Epithelial cell of proximal tubule (primary cell): ENCODE measurements at places on chromosomes 1 and 21.

DNA sequence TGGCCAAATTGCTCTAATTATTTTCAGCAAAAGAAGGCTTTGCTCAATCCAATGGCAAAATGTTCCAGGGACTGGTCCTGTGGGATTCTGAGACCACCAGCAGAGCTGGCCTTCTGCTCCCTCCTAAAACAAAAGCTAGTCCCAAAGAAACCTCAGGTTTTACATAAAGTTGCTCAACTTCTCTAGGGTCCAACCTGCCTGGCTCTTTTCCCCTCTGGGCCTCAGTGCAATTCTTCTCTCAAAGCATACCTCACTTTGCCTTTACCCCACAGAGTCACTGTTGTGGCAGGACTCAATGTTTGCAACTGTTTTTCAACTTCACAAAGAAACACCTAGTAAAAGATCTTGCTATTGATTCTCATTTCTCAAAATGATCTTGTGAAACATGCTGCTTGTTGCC is 39.8 kb downstream of the TBX15 start:
- no peak for DNase-seq

DNA sequence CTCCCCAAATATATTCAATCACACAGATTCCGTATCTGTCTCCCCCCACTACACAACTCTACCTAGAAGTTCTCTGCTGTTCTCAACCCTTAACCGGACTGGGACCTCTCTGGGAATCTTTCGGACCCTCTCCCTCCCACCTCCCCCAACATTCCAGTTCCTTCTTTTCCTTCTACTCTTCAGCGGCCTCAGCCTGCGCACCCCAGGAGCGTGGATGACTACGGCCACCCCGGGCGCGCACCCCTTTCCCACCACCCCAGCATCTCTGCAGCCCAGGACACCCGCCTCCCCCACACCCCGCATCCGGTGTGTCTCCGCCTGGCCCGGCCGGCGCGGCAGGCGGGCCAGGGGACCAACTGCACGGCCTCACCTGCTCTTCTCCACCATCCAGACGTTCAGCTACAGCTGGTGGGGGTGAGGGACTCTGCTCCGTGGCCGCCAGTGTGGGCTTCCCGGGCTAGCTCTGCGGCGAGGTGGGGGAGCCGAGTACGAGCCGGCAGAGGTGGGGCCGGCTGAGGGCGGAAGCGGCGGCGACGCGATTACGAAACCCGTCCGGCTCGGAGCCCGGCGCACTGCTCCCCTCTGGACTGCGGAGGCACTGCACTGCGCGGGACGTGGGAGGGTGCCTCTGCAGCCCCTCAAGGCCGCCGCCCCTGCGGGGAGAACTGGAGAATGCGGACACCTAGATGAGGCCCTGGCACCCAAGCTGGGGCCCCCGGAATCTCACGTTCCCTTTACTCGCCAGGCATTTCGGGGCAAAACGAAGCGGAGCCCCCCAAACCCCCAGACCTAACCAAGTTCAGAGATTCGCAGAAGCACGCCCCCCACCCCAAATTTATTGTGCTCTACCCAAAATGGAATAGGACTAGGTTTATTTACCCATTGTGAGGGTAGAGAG is at the start of gene CDC42SE1:
CDC42SE1 (minus strand) TSS at position 514 of the 898 bp plus-strand sequence. CDS start 3,892 bp downstream, outside the sequence.
- no peak for DNase-seq

- peak; percentile 12 for DNase-seq
Measured at GRCh38 chr1:50605186-50605875, 182.1 kb upstream of the DMRTA2 start.

GRCh38 chr21:19995253-19995652 is 1003.0 kb upstream of the NCAM2 start:
- no peak for DNase-seq

GRCh38 chr1:208476846-208477170 is 232.6 kb upstream of the PLXNA2 start:
- DNase-seq, result no peak

DNA sequence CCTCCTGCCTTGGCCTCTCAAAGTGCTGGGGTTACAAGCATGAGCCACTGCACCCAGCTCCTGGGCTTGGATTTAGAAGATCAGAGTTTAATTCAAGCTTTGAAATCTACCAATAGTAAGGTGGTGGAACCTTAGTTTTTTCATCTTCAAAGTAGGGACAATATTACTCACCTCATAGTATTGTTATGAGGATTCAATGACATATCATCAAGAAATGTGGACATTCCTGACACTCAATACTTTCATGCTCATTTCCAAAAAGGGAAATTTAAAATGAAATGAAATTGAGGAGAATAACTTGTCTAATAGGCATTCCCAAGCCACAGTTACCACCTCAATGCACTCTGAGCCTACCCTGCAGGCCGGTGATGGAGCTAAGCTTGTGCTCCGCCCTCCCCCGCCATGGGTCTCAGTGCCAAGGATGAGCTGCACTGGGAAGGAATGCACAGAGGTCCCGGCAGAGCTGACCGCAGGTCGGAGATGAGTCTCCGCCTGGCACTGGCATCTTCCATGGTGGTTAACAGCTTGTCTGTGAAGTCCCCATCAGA is 56.5 kb upstream of the BCAR3 start:
- DNase-seq, result peak; percentile 71

DNA sequence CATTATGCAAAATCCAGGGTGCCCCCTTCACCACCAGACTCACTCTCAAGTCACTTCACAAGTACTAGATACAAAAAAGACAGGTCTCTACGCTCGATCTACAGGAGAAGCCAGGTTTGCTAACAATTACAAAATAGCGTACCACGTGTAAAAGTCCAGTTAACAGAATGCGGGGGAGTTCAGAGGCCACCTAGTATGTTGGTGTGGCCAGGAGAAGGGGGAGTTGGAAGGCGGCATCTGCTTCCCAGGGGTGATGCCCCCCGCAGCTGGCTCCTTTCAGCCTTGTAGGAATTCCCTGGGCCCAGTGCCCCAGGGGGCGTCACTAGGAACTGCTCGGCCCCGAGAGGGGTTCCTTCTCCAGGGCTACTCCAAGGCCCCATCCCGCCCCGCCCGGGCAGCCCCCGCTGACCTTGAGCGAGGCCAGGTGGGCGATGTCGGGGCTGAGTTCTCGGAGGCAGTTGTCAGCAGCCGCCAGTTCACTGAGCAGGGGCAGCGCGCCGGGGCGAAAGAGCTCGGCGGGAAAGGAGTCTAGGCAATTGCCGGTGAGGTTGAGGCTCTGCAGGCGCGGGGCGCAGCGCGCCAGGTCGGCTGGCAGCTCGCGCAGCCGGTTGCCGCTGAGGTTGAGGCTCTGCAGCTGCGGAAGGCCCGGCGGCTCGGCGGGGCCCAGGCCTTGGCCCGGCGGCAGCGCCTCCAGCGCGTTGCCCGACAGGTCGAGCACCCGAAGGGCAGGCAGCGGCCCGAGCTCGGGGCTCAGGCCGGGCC is 664 bp downstream of the LRRC47 start:
- no peak for DNase-seq

DNA sequence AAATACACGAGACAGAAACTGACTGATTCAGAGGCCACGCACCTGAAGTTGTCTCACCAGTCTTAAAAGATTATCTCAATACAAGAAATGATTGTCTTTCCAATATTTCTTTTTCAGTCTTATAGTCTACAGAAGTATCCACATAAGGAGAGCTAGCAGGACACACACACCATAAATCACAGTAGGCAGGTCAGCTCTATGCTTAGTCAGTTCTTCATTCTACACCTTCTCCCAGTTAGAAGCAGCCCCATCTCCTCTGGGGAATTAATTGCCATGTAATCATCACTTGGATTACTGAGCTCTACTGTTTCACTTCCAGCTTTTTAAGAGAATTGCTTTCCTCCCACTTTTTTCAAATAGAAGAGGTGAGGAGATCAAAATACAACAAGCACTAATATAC is 59.6 kb downstream of the SMYD3 start:
- no peak for DNase-seq

- peak; percentile 12 for DNase-seq
Measured at GRCh38 chr1:111334169-111334568, 43.5 kb downstream of the CHIA start.

GRCh38 chr1:218765753-218766152 is 407.9 kb upstream of the LYPLAL1 start:
- DNase-seq, result no peak

DNA sequence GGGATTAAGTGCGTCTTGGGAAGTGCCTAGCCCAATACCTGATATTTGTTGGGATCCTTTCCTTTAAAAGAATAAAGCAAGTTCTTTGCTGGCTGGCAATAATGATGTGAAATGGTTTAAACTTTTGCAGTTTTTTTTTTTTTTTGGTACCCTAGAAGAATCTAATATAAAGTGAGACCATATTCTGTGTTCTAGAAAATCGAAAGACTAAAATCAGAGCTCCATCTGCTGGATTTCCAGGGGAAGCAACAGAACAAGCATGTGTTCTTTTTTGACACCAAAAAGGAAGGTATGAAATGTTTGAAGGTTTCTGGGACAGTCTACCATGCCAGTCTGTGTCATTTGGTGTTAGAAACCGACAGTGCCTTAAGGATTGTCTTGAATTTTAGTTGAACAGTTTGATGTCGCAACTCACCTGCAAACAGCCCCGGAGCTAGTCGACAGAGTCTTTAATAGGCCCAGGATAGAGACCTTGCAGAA is 6.4 kb downstream of the UTP11 start:
- DNase-seq, result no peak

- DNase-seq, result no peak
Measured at GRCh38 chr1:2446394-2446793, 29.7 kb upstream of the PLCH2 start.

GRCh38 chr1:31437433-31438037 is 24.5 kb downstream of the SERINC2 start:
- DNase-seq, result no peak

DNA sequence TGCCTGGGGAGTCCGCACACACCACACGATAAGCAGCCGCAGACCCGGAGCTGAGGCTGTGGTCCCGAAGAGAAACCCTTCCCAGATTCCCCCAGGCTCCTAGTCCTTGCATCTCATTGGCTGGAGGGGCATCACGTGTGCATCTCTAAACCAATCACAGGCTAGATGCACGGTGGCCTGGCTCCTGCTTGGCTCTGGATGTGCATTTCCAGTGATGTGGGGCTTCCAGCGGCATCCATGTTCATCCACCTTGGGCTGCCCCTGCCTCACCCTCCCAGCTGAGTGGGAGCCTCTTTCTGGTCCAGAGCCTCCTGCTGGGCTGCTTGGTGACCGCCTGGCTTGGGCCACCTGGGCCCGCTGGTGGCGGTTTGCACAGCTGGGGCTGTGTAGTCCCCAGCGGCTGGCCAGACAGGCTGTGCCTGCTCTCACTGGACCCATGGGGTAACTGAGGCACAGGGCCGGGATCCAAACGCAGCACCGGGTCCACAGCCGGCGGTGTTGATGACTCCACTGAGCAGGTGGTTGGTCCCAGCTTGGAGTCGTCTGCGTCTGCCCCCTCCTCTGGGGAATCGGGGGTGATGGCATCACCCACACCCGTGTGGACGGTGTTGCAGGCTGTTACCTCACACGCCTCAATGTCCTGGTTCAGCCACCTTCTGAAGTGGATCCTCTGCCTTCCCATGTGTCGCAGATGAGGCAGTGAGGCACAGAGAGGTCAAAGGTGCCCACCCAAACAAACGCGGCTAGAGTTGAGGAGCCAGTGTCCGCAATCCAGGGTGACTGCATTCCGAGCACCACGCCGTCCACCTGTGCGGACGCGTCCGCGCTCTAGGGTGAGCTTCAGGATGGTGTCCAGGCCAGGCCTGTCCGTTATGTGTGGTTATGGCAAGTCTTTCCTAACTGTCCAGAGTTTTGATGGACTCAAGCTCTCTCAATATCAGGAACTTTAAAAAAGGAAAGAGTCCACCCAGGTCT is 41.3 kb downstream of the COL6A1 start:
- no peak for DNase-seq

- DNase-seq, result no peak
Measured at GRCh38 chr1:240074908-240075307, 16.8 kb upstream of the FMN2 start.

DNA sequence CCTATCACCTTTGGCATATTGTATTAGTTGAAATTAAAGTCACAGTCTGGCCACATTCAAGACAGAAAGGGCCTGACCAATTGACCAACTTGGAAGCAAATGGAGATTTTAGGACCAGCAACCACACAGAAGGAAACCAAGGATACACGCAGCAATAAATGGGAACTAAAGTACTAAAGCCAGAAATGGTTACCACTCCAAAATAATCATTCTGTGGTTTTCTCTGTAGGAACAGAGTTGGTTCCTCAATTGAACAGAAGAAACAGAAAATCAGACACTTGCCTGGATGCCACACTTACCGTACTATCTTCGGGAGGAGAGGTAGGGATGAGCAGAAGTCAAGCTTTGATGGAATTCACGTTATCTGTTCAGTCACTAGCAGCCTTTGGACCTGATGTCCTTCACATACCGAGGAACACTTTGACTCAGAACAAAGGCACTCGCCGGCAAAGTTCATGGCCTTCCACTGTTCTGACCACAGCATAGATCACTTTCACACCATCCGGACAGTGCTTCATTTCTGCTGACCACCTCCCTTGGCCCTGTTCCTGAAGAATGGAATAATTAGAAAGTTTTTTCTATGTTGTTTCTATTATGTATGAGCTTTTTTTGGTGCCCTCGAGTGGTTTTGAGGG is 96.9 kb downstream of the LPAR3 start:
- no peak for DNase-seq
